Muscle of back (tissue), 13 donors: ENCODE measurements at places on chromosomes 4 and X. TPM values are rescaled to one million over a fixed set of nuclear protein-coding genes. Genes with fewer than 3 reads are reported as not detected.
A peak's percentile ranks its signal among the peaks of the same experiment; 100 is the strongest.

DGAT2L6 gene
- polyA plus RNA-seq = not detected

- no peak for DNase-seq
These were observed 159.6 kb upstream of the PJA1 start for GRCh38 chrX:69324851-69325250.

GRCh38 chr4:154422152-154422551 lies 69.4 kb downstream of the DCHS2 start:
- DNase-seq = no peak

- no peak for DNase-seq
These were observed 13.1 kb downstream of the MED12 start for GRCh38 chrX:71131510-71131909.

- DNase-seq = peak; percentile 47
These were observed 228.0 kb downstream of the PALLD start for GRCh38 chr4:168724686-168725411.

DNA sequence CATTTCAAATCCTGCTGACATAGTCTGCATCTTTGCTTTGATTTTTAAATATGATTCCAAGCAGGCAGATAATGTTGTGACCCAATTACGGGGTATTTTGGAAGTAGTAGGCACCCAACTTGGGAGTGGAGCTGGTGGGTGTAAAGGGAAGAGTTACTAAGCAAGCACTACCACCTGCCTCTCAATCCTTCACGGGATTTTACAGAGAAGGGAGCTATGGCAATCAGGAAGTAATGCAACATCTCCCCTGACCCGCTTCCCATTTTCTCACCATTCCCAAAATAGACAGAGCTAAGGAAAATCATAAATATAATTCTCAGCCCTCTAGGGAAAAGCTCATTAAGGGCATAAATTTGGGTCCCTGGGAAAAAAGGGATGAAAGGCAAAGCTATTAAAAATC lies 9.2 kb downstream of the APBB2 start:
- no peak for DNase-seq

DNA sequence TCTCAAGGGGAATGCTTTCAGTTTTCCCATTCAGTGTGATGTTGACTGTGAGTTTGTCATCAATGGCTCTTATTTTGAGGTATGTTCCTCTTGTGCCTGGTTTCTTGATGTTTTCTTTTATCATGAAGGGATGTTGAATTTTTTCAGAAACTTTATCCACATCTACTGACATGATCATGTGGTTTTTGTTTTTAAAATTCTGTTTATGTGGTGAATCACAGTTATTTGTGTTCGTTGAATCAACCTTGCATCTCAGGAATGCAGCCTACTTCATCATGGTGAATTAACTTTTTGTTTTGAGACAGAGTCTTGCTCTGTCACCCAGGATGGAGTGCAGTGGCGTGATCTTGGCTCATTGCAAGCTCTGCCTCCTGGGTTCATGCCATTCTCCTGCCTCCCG lies 263.1 kb upstream of the KLF3 start:
- no peak for DNase-seq

DNA sequence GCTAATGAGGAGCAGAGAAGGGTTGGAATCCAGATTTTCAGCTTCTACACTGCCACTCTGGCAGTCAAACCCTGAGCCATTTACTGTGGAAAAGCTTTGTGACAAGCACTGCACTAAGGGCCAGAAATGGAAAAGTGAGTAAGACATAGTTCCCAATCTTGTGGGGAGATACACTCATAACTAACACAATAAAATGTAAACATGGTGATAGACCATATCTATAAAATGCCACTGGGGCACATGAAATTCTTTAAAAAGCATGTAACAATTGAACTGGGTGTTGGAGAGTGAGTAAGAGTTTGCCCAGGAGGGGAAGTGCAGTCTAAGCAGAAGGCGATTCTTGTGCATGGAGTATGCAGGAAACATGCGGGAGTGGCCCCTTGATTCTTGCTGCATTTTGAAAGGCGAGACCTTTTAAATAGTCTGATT lies 32.0 kb upstream of the ANXA5 start:
- no peak for DNase-seq

KIF4A gene
- polyA plus RNA-seq = 8.8 TPM

DNA sequence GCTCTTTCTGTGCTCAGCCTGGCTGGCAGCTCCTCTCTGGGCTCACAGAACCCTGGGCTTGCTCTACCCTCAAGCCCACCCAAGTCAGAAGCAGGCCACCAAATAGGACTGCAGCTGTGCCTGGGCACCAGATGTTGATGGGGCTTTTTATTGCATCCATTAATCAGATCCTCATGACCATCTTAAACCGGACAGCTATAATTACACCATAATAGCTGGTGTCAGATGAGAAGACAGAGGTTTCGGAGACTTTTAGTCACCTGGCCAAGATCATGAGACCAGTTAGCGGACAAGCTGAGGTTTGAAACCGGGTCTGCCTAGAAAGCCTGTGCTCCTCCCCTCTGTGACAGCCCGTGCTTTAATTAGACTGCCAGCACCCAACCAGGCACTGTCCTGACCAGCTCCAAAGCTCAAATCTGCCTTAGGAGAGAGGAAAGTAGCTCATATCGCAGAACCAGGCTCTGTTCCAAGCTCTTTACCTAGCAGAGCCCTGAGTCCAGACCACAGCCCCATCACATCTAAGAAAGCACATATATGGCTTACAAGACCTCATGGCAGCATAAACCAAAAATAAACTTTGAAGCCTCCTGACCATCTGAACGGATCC lies 88.9 kb downstream of the JAKMIP1 start:
- DNase-seq = no peak

DNA sequence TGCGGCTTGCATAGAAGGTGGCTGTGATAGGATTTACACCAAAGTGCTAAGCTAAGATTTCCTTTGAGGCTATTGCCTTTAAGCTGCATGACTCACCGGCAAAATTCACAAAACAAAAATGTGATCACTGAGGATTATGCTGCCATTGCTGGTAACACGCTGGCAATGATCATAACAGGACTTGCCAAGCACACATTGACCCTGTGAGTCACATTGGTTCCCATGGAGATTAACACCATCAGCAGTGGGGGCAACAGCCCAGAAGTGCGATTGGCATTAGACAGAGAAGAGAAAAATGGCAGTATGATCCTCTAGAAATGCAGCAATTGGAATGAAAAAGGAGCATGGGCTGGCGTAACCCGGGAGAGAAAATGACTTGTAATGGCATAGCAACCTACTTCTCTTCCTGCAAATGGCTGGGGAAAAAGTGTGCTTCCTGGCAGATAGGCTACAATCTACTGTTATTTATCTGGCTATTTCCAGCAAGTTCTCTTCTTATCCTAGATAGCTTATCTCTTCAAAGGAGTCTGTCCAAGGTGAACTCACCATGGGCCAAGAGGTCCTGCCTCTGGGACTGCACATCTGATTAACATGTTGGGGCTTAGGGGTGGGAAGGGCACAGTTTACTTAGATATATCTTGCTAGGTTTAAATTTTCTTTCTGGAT lies 314.2 kb upstream of the IGFBP7 start:
- no peak for DNase-seq
